Activated CD4-positive, alpha-beta T cell treated with anti-CD3 and anti-CD28 coated beads, Interleukin-2, amount 10 ng/mL, durations not matched to agents 7 days and 5 days (primary cell): ENCODE measurements at places on chromosomes 12 and 14.

DNA sequence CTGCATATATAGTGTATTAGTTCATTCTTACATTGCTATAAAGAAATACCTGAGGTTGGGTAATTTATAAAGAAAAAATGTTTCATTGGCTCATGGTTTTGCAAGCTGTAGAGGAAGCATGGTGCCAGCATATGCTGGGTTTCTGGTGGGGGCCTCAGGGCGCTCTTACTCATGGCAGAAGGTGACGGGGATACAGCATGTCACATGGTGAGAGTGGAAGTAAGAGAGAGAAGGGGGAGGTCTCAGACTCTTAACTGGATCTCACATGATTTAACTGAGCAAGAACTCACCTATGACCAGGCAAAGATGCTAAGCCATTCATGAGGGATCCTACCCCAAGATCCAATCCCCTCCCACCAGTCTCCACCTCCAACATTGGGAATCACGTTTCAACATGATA is 15.9 kb upstream of the PAWR start:
- H3K4me1 ChIP-seq: no peaks in the 10 kb centered on the region
- no peak for DNase-seq
- H3K4me3 ChIP-seq: no peak overlapping the region
- no peak overlapping the region for H3K27ac ChIP-seq
- peaks cover 29% of the 10 kb centered on the region for H3K27me3 ChIP-seq

GRCh38 chr12:75922944-75923642 is 108.5 kb downstream of the PHLDA1 start:
- no peak for DNase-seq
- peaks cover 19% of the 10 kb centered on the region for H3K36me3 ChIP-seq

DNA sequence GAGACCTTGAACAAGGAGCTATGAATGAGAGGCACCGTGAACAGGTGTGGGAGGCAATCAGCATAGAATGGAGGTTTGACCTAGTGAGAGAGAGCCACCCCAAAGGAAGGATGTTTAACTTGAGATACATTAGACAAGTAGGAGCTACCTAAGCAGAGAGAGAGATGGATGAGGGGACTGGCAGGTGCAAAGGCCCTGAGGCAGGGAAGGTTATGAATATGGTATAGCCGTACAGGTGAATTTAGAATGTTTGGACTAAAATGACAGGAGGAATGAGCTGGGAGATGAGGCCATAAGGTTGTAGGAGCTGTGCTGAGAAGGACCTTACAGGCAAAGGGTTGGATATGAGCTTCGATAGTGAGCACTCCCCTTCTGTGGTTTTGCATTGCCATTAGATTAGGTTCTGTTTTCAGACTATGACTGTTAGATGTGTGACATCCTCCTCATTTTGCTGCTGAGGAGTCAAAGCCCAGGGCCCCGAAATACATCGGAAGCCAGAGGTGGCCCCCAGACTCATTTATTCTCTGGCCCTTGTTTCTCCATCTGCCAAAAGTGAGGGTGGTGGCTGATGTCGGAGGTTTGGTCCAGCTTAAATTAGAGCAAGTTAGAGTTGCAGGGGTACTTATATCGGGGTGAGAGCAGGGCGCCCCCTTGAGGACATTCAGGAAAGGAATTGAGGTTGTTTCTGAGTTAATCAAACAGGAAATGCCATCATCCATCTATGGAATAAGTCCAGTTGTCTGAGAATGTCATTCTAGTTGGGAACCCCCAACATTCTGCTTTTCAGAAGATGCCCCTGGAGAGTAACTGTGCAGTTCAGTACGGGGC is 29.4 kb downstream of the SLC24A4 start:
- peak; percentile 46 for DNase-seq
- no peaks in the 10 kb centered on the region for H3K36me3 ChIP-seq
- no peak overlapping the region for H3K4me3 ChIP-seq
- H3K4me1 ChIP-seq: no peaks in the 10 kb centered on the region

- H3K4me1 ChIP-seq: peaks cover 33% of the 10 kb centered on the region
- H3K27ac ChIP-seq: peak overlapping the region; percentile 25
- H3K4me3 ChIP-seq: no peak overlapping the region
- DNase-seq: no peak
Measured at GRCh38 chr14:105055736-105056302, 9.4 kb downstream of the GPR132 start.

- H3K4me3 ChIP-seq: no peak overlapping the region
- no peak overlapping the region for H3K27ac ChIP-seq
- H3K4me1 ChIP-seq: no peaks in the 10 kb centered on the region
Measured at GRCh38 chr12:116996621-116997020, 85.9 kb downstream of the FBXW8 start.

GRCh38 chr12:108112832-108113556 is 16.1 kb upstream of the WSCD2 start:
- no peaks in the 10 kb centered on the region for H3K36me3 ChIP-seq
- no peak overlapping the region for H3K27ac ChIP-seq
- H3K4me3 ChIP-seq: no peak overlapping the region

DNA sequence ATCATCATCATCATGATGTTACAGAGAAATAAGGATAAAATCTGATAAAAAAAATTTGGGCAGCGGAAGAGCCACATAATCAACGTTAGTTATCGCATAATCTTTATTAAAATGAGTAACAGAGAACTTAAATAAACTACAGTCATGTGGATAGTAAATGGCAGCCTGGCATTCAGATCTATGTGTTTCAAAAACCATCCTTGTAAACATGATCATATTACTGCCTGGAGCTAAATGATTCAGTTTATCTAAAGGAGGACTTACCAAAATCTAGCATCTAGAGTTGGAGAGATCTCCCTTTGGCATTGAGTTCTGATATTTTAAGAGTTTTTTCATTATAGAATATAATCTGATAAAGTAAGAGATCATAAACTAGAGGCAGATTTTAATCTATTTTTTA is 200.1 kb upstream of the MGAT4C start:
- DNase-seq: no peak
- no peaks in the 10 kb centered on the region for H3K27me3 ChIP-seq
- no peaks in the 10 kb centered on the region for H3K36me3 ChIP-seq

GRCh38 chr14:90678846-90679362 is 137.3 kb downstream of the TTC7B start:
- H3K4me1 ChIP-seq: peaks cover 34% of the 10 kb centered on the region
- H3K27me3 ChIP-seq: no peaks in the 10 kb centered on the region
- no peak for DNase-seq
- no peak overlapping the region for H3K4me3 ChIP-seq

- no peak overlapping the region for H3K27ac ChIP-seq
- H3K36me3 ChIP-seq: peaks cover 3% of the 10 kb centered on the region
- H3K4me3 ChIP-seq: no peak overlapping the region
- no peak for DNase-seq
- H3K27me3 ChIP-seq: no peaks in the 10 kb centered on the region
Measured at GRCh38 chr12:89200217-89200616, 152.1 kb downstream of the DUSP6 start.

DNA sequence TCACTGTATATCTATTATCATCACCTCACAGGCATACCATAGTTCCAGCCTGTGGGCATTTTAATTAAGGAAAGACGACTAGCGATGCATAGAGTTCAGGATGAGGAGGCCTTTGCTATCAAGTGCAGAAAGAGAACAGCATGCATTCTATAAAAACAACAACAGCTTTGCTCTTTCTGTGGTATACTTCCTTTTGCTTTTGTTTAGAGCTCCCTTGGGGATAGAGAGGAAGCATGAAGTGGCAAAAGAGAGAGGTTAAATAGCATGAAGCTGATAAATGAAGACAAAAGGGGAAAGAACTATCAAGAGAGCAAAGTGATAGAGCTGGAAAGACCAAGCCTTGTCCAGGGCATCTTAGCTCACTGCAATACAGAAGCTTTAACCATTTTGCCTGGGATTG is 23.5 kb downstream of the IFNG-AS1 start:
- DNase-seq: no peak
- H3K4me3 ChIP-seq: no peak overlapping the region
- no peaks in the 10 kb centered on the region for H3K4me1 ChIP-seq
- H3K27ac ChIP-seq: no peak overlapping the region
- no peaks in the 10 kb centered on the region for H3K27me3 ChIP-seq
- H3K36me3 ChIP-seq: no peaks in the 10 kb centered on the region

- H3K27ac ChIP-seq: no peak overlapping the region
- peaks cover 2% of the 10 kb centered on the region for H3K4me1 ChIP-seq
- no peaks in the 10 kb centered on the region for H3K27me3 ChIP-seq
- H3K36me3 ChIP-seq: no peaks in the 10 kb centered on the region
- H3K4me3 ChIP-seq: no peak overlapping the region
Measured at GRCh38 chr14:68548194-68549076, 244.4 kb downstream of the ZFP36L1 start.

- no peak overlapping the region for H3K27ac ChIP-seq
- DNase-seq: peak; percentile 54
- H3K4me3 ChIP-seq: no peak overlapping the region
- no peaks in the 10 kb centered on the region for H3K36me3 ChIP-seq
- H3K4me1 ChIP-seq: no peaks in the 10 kb centered on the region
Measured at GRCh38 chr14:76710056-76711010, 50.9 kb upstream of the VASH1 start.

DNA sequence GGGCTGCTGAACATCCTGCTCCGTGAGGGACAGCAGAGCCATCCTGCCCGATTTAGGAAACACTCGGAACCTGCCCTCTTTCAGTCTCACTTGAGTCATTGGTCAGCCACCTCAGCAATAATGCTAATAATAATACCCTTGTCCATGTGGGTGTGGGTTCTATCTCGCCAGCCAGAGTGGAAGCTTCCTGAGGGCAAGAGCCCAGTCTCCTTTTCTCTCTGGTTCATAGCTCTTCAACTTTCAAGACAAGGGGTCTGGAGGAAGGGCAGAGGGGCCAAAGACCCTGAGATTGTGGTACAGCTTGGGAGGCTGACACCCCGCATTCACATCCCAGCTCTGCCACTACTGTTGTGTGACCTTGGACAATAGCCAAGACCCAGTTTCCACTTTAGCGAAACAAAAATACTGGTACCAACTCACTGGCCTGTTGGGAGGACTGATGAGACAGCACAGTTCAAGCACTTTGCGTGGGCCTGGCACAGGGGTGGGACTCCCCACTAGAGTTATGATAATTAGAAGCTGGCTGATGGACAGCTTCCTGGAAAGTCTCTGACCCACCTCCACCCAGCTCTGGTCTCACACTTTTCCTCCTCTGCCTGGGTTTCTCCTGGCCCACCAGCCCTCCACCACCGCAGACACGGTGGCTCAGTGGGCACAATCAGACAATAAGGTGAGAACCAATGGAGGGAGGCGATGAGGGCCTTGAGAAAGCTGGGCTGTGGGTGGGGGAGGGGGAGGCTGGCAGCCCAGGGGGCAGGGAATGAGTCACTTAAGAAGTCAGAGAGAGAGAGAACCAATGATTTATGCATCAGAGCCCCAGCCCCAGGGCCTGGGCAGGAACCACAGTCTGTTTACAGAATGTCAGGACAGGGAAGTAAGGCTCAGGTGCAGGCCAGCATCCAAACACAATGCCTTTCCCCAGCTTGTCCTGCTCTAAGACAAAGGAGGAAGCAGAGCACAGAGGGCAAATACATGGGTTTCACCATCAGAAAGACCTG is 9.6 kb downstream of the FAIM2 start:
- no peak for DNase-seq
- H3K4me1 ChIP-seq: no peaks in the 10 kb centered on the region
- H3K27ac ChIP-seq: no peak overlapping the region
- H3K27me3 ChIP-seq: peaks cover 5% of the 10 kb centered on the region

DNA sequence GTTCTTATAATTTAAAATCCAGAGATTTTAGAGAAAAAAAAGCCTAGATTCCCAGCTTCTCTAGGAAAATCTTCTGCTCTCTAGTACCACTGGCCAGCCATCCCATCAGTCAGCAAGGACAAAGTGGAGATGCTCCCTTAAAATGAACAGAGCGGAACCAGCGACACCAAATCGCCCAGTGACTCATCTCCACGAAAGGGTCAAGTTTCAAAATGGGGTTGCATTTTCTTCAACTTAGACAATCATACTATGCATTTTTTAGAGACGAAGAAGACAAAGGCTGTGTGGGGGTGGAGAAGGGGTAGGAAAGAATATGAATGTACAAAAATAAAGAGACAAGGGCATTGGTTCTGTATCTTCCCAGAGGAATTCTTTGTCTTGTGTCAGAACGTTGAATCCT is 212.0 kb downstream of the SLC15A4 start:
- H3K4me3 ChIP-seq: no peak overlapping the region
- H3K27ac ChIP-seq: no peak overlapping the region
- H3K4me1 ChIP-seq: no peaks in the 10 kb centered on the region
- no peak for DNase-seq

- H3K27ac ChIP-seq: peak overlapping the region; percentile 72
- H3K4me3 ChIP-seq: no peak overlapping the region
- H3K27me3 ChIP-seq: no peaks in the 10 kb centered on the region
- peaks cover 66% of the 10 kb centered on the region for H3K4me1 ChIP-seq
- no peak for DNase-seq
Measured at GRCh38 chr12:54988402-54989054, 4.0 kb upstream of the TESPA1 start.

DNA sequence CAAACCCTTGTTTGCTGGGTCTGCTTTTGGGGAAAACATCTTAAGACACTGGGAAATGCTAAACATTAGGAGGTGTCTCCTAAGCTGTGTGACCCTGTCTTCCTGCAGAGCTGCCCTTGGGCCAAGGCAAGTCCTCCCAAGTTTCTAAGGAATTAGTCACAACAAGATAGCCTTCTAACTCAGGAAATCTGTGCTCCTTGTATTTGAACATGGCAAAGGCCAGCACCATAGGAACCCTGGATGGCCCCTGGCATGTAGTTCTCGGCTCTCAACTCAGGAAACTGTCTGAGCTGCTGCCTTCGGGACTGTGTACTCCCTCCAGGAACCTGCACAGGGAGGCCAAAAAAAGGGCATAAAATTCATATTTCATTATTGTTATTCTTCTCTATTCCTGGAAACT is 37.6 kb upstream of the LTBP2 start:
- no peaks in the 10 kb centered on the region for H3K36me3 ChIP-seq
- H3K27me3 ChIP-seq: no peaks in the 10 kb centered on the region
- no peak overlapping the region for H3K27ac ChIP-seq
- peaks cover 4% of the 10 kb centered on the region for H3K4me1 ChIP-seq
- no peak for DNase-seq

- no peak for DNase-seq
- H3K4me1 ChIP-seq: peaks cover 8% of the 10 kb centered on the region
- H3K4me3 ChIP-seq: no peak overlapping the region
- peak overlapping the region; percentile 6 for H3K27ac ChIP-seq
- no peaks in the 10 kb centered on the region for H3K27me3 ChIP-seq
Measured at GRCh38 chr12:18165889-18166288, 75.9 kb upstream of the RERGL start.

DNA sequence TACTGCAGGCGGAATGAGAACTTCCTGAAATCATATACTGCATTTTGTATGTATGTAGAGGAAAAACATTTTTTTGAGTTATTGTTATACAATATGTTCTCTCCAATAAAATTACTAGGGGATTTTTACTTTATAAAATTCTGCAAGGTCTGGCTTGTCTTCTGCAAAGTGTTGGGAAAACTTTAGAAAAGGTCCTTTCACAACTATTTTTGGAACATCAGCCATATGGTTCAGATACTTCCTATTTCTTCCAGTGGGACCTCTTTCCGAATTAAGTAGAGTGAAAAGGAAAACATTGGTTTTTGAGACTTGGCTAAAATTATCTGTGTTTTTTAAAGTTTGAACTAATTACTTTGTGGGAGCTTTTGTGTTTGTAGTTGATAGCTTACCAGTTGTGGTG is 52.7 kb downstream of the DAAM1 start:
- DNase-seq: no peak
- peaks cover 4% of the 10 kb centered on the region for H3K36me3 ChIP-seq
- H3K27me3 ChIP-seq: no peaks in the 10 kb centered on the region
